ENCODE measurements at places on chromosomes 5 and 9.

GRCh38 chr5:139657363-139658321, 9.5 kb downstream of the CXXC5 start:
- no peak for DNase-seq

DNA sequence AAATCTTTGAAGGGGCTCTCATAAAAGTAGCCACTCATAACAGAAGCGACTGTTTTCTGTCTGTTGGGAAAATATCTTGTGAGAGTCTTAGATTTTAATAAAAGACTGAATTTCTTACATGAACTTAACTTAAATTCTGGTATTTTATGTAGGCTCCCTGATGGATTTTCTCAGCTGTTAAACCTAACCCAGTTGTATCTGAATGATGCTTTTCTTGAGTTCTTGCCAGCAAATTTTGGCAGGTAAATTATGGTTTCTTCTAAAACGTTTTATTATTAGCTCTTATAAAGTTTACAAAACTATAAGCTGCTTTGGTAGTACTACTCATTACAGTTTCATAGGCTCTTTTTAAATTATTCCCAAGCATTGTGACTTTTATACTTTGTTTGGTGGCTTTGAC, 87.0 kb downstream of the ERBIN start:
- DNase-seq, result no peak

- no peak for DNase-seq
Observed at GRCh38 chr5:140176031-140176387, 1.0 kb downstream of the CYSTM1 start.

DNA sequence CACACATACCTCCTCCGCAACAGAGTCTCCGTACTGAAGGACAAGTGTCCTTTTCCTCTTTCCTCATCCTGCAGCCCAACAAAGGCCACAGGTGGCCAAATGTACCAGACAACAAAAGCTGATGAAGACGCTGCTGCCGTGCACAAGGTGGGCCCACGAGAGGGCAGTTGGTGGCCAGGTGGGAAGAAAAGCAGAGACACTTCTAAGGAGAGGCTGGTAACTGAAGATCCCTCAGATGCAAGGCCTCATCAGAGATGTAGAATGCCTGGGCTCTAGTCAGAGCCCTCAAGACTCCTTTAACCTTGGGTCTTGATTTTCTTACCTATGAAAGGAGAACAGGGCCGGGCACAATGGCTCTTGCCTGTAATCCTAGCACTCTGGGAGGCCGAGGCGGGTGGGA, 75.7 kb downstream of the NRG2 start:
- no peak for DNase-seq

DNA sequence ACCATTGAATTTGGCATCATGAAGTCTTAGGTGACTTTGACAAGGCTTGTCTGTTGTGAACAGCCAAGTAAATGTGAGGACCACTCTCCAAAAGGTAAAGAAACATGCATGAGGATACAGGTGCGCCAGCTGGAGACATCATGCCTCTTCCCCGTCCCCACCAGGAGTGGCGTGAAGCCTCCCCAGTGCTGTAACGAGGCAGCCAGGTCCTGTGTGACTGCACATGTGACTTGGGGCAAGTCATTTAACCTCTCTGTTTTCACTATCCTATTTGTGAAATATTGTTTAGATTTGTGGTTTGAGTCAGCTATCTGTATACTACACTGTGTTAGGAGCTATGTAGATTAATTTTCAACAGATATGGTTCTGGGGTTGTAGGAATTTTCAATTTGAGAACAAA, 65.0 kb downstream of the DOCK8 start:
- DNase-seq, result no peak

- DNase-seq, result no peak
Observed at GRCh38 chr5:86030753-86031152, 587.0 kb upstream of the COX7C start.

GRCh38 chr5:1370006-1370405, 25.1 kb upstream of the CLPTM1L start:
- no peak for DNase-seq

DNA sequence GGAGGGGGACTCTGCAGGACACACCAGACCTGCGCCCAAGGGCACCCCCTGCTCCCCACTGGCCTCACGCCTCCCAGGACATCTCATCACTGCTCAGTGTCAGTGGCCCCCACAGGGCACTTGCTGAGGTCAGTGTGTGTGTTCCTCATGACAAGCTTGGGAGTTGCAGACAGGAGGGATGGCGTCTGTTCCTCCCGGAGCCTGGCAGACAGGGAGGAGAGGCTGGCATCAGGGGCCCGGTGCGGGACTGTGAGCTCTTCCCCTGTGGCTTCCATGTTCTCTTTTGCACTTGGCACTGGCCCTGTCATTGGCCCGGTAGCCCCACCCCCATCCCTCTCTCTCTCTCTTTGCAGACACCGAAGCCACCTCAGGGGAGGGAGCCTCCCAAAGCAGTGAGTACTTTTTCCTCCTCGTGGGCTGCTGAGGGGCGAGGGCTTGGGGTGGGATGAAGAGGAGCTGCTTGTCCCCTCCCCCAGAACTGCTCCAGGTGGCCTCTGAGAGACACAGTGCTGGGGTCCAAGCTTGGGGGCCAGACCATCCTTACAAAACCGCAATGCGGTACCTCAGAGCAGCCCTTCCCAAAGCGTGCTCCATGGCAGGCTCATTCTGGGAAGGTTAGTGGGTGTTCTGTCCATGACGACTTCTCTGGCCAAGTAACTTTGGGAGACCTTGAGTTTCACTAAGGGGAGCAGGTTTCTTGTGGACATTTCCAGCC, 75.7 kb downstream of the AMBP start:
- no peak for DNase-seq

DNA sequence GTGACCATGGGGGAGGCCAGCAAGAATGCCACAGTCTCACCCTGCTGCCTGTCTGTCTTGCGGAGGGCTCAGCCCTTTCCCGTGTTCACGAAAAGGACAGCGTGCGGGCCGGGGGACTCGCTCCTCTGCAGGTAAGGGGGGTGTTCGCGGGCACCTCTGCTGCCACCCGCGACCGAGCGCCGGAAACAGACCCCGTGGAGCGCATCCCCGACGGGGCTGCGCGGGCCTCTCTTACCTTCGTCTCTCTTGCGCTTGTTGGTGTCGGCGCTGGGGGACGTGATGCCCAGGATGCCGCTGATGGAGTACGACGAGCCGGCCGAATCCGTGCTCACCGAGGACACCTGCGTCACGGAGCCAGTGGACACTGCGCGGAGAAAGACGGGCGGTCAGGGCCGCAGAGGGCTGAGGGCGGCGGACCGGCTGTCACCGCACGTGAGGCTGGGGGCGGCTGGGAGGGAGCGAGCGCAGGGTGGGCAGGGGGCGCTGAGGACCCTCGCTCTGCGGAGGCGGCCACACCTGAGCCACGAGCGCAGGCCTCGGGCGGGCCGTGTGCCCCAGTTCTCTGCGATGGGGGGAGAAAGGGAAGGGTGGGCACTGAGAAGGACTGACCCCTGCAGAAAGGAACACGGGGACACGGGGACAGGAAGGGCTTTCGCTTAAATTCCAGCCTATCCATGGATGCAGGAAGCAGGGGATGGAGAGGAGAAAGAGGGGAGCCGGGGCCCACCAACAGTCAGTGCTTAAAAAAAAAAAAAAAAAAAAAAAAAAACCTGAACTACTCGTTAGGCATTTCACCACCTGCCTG, 31.5 kb downstream of the PAX5 start:
- no peak for DNase-seq

- no peak for DNase-seq
Observed at GRCh38 chr9:13282998-13283397, 3.5 kb upstream of the MPDZ start.

GRCh38 chr5:138536665-138537315, 6.2 kb downstream of the ETF1 start:
- no peak for DNase-seq

- DNase-seq, result no peak
Observed at GRCh38 chr9:3444016-3444415, 81.8 kb downstream of the RFX3 start.

- no peak for DNase-seq
Observed at GRCh38 chr5:14147210-14147609, 4.1 kb downstream of the TRIO start.
